ENCODE measurements at places on chromosomes 2 and 18.

- DNase-seq, result no peak
These were observed 91.3 kb upstream of the RAB27B start for GRCh38 chr18:54736981-54737380.

GRCh38 chr18:79382681-79383387 is 12.9 kb upstream of the NFATC1 start:
- no peak for DNase-seq

DNA sequence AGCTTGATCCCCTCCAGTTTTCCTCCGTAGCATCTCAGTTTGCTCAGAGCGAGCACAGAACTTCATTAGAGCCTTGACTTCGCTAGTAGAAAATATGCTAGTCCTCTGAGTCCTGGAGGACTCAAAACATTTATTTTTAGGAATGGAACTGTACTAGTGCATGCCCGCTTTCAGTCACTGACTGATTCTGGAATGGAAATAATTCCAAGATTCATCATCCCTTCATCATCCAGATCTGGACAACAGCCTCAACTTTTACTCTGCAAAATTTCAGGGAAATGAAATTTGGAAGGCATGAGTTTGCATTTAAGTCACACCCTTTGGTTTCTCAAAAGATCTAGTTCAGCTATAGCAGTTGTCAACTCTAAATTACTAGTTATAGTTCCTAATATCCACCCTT is 304.6 kb downstream of the XIRP2 start:
- no peak for DNase-seq

GRCh38 chr2:31238126-31238905 is 4.4 kb downstream of the EHD3 start:
- no peak for DNase-seq

DNA sequence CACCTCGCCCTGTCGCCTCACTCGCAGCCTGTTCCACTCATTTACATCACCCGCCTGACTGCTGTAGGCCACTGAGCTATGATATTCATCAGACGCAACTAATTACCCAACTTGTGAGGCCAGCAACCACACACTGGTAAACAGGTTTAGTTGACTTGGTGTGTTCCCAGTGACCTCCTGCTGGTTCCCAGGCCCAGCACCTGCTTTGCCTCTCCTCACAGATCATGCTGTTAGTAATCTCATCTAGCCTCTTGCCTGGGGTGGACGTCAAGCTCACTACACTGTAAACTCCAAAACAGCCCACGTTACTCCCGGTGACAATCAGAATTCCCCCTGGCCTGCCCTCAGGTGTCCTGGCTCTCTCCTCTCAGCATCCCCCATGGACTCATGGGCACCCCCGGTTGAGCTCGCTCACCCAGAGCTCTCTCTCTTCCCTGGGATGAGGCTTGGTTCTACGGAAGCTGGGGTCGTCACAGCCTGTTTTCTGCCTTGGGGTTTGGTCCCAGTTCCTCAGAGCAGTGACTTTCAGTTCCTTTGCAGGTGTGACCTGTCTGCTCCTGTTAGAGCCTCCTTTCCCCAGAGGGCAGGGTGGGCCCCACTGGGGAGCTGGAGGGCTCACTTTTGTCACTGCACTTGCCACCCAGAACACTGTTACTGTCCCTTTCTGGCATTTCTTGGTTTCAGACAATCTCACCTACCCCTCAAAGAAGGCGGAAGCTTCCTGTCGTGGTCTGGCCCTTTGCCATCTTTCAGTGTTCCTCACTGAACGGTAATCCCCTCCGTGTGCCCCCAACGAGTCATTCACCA is 40.3 kb downstream of the INPP5D start:
- no peak for DNase-seq

DNA sequence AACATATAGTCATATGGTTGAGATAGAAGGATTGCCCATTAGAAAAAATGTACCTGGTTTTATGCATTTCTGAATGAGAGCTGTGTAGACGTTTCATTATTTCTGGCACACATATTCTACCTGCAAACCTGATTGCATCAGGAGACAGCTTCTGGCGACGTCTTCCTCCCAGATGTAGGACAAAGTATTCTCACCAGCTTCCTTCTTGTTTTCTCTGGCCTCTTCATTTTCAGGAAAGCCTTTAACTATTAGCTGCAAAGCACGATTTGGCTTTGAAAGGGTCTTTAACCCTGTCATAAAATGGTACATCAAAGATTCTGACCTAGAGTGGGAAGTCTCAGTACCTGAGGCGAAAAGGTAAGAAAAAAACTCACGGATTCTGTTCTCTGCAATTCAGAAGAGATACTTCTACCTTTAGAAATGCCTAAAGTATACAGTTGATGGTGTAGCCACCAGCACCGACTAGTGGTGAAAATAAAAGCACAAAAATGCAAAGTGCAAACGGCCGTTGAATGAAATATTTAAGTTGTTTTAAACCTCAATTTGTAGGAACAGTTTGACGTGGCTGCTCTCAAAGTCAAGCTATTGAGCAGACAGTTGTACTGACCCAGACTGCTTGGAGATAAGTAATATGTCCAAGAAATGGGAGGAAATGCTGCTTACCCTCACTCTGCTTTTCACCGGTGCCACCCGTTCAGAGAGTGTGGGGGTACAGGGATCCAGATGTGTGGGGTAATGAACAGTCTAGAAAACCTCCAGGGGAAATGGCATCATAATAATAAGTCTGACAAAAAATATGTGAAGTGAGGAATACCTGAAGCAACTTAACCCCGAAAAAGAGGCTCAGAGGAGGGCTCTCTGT is 20.2 kb downstream of the IL18RAP start:
- peak; percentile 41 for DNase-seq

GRCh38 chr18:13112982-13113381 is 105.6 kb upstream of the LDLRAD4 start:
- peak; percentile 68 for DNase-seq

DNA sequence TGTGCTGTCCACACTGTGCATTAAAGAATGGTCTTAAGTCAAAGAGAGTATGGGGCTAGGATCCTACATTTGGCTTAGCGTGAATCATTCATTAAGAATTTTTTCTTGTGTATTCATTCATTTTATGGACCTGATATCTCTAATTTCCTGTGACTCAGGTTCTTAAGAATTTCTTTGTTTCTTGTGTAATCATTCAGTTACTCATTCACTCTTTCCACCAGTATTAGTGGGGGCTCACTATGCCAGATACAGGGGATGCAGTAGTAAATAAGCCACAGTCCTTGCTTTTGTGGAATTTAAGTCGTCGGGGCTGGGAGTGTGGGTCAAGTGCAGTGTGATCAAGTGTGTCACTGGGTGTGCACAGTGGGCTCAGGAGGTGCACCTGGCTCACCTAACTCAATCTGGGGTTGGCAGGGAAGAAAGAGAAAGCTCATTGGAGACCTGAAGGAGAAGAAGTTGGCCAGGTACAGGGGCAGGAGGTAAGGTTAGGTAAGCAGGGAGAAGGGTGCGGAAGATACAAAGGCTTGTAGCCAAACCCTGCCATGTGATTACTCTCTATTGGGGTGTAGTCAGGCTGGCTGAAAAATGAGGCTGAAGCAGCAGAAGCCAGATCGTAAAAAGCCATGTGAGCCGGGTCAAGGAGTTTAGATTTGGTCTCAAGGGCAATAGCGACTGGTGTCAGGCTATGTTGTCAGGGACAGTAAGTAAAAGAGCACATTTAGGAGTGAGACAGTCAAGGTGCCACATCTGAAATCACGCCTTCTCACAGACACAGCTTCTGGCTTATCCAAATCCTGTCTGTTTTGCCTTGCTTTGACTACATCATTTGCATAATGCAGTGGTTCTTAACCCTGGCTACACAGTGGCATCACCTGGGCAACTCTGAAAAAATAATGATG is 67.2 kb downstream of the KCTD1 start:
- DNase-seq, result peak; percentile 88

DNA sequence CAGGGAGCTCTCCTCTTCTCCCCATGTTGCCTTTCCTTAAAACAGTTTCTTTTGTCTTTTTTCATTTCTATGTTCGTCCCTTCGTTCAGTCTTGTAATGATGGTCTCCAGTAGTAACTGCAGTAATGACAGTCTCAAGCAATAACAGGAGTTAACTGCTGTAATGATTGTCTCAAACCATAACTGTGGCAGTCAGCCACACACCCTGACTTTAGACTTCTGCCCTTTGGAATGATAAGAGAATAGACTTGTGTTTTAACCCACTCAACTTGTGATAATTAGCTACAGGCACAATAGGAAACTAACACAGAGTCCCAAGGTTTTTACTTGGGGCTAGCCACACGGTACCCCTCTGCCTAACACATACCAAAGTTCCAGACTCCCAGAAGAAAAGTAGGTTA is 12.1 kb downstream of the TMEM131 start:
- DNase-seq, result no peak

DNA sequence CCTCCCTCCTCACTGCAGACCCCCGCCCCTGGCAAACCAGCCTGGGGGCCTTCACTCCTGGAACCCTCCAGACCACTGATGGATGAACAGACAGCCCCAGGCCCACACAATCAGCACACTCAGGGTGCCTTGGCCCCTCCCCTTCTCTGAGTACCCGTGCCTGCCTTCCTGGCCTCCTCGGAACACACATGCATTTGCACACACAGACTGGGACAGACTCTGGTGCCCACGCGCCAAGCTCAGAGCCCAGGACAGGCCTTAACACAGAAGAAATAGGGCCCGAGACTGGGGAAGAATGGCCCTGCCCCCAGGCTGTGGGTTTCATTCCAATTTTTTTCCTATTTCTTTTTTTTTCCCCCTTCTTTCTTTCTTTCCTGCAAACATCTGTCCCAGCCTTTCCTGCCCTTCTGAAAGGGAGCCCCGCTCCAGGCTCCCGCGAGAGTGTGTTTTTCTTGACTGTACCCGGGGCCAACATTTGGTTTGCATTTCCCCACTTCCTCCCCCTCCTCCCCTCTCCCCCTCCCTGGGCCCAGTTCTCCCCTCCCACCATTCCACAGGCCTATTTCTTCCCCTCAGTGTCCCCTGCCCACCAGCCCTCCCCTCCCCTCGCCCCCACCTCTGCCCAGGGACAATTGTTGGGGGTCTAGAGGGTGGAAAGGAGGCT is 618 bp upstream of the TNS1 start:
- no peak for DNase-seq

DNA sequence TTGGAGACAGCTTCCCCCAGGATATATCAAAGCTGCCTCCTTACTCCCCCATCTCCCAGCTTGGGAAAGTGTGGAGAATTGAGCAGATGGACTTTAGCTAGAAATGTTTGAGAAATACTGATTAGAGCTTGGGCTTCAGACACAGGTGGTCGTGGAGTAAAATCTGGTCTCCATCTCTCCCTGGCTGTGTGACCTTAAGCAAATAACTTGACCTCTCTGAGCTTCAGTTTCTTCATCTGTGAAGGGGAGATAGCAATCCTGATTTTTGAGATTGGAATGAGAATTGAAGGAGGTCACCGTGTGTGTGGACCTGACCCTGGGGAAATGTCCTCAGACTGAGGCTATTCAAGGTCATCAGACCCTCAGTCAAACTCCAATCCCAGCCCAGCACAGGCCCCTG is 3.6 kb downstream of the GNLY start:
- no peak for DNase-seq

DNA sequence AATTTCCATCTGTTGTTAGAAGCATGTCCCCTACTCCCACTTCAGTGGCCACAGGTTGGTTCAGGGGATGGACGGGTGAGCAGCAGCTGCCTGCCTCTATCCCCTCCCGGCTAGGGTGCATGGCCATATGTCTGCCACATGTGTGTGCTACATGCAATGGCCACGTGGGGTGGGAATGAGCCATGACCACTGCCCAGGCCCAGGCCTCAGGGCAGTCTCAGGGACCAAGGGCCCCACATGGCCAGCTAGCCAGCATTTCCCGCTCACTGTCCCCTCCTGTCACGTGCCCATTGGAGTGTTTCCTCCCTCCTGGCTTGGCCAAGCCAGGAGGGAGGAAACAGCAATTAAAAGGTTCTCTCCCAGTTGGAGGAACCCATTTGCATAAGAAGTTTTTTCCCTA is 117.1 kb downstream of the KCNS3 start:
- DNase-seq, result no peak

- DNase-seq, result no peak
These were observed 131.7 kb downstream of the TAF4B start for GRCh38 chr18:26357960-26358359.

DNA sequence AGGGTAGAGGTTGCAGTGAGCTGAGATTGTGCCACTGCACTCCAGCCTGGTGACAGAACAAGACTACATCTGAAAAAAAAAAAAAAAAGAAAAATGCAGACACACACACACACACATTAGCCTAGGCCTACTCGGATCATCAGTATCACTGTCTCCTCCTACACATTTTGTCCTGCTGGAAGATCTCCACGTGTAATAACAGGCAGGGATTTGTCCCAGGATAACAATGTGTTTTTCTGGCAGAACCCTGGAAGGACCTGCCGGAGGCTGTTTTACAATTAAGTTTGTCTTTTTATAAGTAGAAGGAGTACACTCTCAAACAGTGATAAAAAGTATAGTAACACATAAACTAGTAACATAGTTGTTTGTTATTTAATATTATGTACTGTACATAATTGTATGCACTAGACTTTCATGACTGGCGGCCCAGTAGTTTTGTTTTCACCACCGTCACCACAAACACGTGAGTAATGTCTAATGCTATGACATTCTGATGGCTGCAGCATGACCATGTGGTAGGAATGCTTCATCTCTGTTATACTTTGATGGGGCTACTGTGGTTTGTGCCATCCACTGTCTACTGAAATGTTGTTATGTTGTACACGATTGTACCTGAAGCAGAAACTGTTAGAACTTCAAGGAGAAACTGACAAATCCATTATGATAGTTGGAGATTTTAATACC is 130.6 kb downstream of the ATP9B start:
- DNase-seq, result peak; percentile 75

- peak; percentile 89 for DNase-seq
These were observed at the start of gene CCT4 for GRCh38 chr2:61888267-61889055. Gene CCT4, minus strand, starts transcription at chr2:61888656. Its CDS starts 149 bp downstream, at chr2:61888507.

- DNase-seq, result peak; percentile 98
These were observed 26.6 kb upstream of the MAP3K20 start for GRCh38 chr2:173048897-173049661.

GRCh38 chr2:192246297-192246696 is 51.6 kb upstream of the TMEFF2 start:
- no peak for DNase-seq

- DNase-seq, result no peak
These were observed 164.1 kb upstream of the BOD1L2 start for GRCh38 chr18:56982766-56983165.

- DNase-seq, result peak; percentile 23
These were observed 930 bp downstream of the IL1B start for GRCh38 chr2:112835536-112836162.

GRCh38 chr2:26620031-26620605 is 21.0 kb downstream of the CIB4 start:
- DNase-seq, result no peak
